ENCODE measurements at places on chromosomes 1 and 21. TPM values are rescaled to one million over a fixed set of nuclear protein-coding genes. Genes with fewer than 3 reads are reported as not detected.

- H3K27ac ChIP-seq, result no peak overlapping the region
- peaks cover 7% of the 10 kb centered on the region for H3K4me1 ChIP-seq
- no peaks in the 10 kb centered on the region for H3K36me3 ChIP-seq
- peaks cover 3% of the 10 kb centered on the region for H3K27me3 ChIP-seq
Measured at GRCh38 chr1:31707711-31708110, 3.9 kb upstream of the COL16A1 start.

- H3K36me3 ChIP-seq, result no peaks in the 10 kb centered on the region
- no peak overlapping the region for H3K4me3 ChIP-seq
- no peak overlapping the region for H3K27ac ChIP-seq
Measured at GRCh38 chr1:33905241-33905640, 41.4 kb downstream of the HMGB4 start.

GRCh38 chr1:229694053-229694693, 68.1 kb downstream of the URB2 start:
- H3K36me3 ChIP-seq, result no peaks in the 10 kb centered on the region
- no peak overlapping the region for H3K27ac ChIP-seq
- H3K27me3 ChIP-seq, result no peaks in the 10 kb centered on the region
- no peak for DNase-seq
- no peak overlapping the region for H3K4me3 ChIP-seq
- no peaks in the 10 kb centered on the region for H3K4me1 ChIP-seq

DNA sequence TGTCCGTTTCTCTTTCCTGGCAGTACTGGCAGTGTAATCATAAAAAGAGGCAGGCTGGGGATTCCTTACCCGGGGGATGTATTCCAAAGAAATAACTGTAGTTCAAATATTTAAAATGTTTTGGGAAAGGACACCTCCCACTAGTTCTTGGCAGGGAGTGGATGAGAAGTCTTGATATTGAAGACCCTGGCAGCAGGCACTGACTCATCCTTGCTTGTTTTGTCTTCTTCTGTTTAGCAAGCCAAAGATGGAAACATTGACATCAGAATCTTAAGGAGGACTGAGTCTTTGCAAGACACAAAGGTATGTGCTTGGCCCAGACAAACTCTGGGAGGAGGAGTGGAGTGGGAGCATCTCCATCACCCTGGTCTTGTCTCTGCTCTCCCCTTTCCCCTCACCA, 639 bp downstream of the IL20 start:
- H3K4me3 ChIP-seq, result no peak overlapping the region
- no peak for DNase-seq
- no peaks in the 10 kb centered on the region for H3K36me3 ChIP-seq

HEYL gene
- total RNA-seq, result not detected
